Left lung (tissue), 14 donors: ENCODE measurements at places on chromosomes 6 and 20. TPM values are rescaled to one million over a fixed set of nuclear protein-coding genes. Genes with fewer than 3 reads are reported as not detected.

HLA-DOB gene
- 0.54 TPM for polyA plus RNA-seq

TSPO2 gene
- polyA plus RNA-seq: 1.4 TPM

TRAPPC3L gene
- 0.32 TPM for polyA plus RNA-seq

HLA-DRA gene
- polyA plus RNA-seq: 75.4 TPM

CFB gene
- polyA plus RNA-seq: 3.0 TPM

PRSS16 gene
- 3.8 TPM for polyA plus RNA-seq

PACSIN1 gene
- 0.51 TPM for polyA plus RNA-seq

CPXM1 gene
- polyA plus RNA-seq: 74.6 TPM
